ENCODE measurements at places on chromosomes 7 and 10.
A peak's percentile ranks its signal among the peaks of the same experiment; 100 is the strongest.

GRCh38 chr7:13851736-13852135, 137.7 kb downstream of the ETV1 start:
- peak; percentile 58 for DNase-seq

GRCh38 chr7:43328785-43329380, 216.4 kb downstream of the HECW1 start:
- DNase-seq, result no peak

- DNase-seq, result no peak
Measured at GRCh38 chr10:12946372-12946771, 55.1 kb downstream of the CCDC3 start.

- DNase-seq, result no peak
Measured at GRCh38 chr10:47145290-47145934, 154.6 kb upstream of the GDF10 start.

DNA sequence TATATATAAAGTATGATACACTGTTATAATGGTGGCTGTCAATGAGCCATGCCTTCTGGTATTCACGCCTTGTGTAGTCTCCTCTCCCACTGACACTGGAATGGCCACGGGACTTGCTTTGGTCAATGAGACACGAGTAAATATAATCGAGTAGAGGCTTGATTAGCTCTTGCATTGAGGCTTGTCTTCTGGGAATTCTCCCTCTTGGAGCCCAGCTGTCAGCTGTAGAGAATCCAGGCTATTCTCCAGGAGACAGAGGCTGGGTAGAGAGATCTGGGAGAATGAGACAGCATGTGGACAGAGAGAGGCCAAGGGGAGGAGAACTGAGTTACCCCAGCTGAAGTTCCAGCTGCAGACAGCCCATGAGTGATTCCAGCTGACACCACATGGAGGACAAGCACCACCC, 25.2 kb upstream of the PLCE1 start:
- DNase-seq, result no peak

- no peak for DNase-seq
Measured at GRCh38 chr7:103727982-103728610, 261.4 kb downstream of the RELN start.

GRCh38 chr7:19713676-19714075, 4.8 kb upstream of the POLR1F start:
- DNase-seq, result peak; percentile 65

DNA sequence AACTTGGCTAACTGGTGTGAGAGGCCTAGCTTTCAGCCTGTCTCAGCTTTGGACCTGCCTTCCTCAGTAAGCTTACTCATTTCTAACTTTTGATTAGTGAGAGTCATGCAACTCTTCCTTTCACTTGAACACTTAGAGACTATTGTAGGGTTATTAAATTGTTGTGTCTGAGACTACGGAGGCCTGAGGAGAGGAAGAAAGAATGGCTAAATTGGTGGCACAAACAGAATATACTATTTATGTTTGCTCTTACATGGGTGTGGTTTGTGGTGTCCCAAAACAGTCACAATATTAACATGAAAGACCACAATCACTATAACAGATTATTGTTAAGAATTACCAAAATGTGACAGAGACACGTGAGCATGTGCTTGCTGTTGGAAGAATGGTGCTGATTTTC, 82.1 kb downstream of the TRIM24 start:
- DNase-seq, result no peak

- no peak for DNase-seq
Measured at GRCh38 chr10:29532256-29532878, 102.4 kb downstream of the SVIL start.

DNA sequence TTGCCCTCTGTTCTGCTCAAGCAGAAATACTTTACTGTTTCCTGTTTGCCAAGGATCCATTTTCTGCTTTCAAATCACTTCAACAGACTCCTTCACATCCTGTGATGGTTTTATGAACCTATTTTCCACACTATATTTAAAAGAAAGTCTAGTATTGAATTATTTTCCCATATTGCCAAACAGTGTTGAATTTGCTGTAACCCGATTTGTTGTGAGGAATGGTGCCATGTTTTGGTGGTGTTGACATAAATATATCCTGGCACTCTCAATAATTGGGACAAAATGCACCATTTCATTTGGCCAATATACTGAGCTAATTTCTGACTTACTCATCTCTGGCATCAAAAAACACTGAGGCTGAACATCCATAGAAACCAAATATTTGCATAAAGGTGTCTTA, 615.4 kb upstream of the SEMA3D start:
- DNase-seq, result no peak

DNA sequence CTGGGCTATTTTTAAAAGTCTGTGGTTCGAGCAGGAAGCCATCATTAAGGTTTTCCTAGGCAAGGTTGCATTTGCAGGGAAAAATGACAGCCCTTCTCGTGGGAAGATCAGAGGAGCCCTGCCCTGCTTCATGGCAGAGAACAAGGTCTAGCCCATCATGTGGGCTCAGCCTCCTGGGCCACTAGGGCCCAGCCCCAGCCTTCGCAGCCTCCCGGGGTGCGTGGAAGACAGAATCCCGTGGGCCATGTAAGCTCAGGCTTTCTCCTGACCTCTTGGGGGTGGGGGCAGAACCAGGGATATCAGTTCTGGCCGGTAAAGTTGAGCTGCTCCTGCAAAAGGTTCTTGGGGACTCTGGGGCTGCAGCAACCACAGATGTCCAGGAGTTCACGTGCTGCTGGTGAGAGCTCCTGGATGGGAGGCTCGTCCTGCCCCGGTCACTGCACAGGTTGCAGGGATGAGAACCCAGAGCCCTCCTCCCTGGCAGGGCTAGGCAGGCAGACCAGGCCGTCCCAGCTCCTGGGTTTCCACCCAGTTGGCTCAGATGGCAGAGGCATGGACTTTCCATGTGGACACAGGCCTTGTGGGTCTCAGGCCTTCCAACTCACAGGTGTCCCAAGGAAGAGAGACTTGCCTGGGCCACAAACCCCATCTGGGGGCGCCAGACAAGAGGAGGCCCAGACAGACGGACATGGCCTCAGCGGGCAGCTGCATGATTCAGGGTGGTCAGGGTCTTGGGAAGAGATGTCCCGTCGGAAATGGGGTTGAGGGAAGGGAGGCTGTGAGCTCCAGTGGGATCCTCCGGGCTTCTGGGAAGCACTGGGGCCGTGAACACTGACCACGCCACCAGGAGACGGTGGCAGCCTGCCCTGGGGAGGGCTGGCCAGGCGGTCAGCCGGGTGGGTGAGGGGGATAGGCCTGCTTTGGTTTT, 126.2 kb downstream of the NEURL1 start:
- no peak for DNase-seq

DNA sequence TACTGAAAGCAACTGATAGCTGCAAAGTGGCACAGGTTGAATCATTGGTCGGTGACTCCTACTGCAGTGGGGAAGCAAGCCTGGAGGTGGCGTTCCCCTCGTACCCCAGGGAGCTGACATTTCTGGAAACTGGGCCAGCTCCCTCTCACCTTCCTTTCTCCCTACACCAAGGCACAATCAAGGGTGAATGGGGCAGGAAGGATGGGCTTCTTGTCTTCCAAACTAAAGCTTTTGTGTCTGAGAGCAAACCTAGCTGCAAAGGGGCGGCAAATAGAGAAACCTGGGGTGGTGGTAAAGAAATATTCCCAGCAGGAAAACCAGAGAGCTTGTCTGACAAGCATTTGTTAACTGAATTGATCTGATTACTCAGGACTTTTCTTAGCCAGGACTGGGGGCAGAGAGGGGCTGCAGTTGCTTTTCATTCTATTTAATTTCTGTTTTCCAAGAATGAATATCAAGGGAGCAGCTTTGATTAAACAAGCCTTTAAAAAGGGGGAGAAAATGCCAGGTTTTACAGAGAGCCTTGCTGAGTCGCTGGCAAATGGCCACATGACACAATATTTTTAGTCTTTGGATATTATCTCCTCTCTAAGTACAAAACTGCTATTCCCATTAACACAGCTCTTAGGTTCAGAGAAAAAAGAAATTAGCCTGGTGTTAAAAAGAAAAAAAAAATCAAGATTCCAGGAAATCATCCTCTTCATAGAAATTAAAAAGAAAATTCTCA, 27.8 kb downstream of the CDHR3 start:
- DNase-seq, result no peak

DNA sequence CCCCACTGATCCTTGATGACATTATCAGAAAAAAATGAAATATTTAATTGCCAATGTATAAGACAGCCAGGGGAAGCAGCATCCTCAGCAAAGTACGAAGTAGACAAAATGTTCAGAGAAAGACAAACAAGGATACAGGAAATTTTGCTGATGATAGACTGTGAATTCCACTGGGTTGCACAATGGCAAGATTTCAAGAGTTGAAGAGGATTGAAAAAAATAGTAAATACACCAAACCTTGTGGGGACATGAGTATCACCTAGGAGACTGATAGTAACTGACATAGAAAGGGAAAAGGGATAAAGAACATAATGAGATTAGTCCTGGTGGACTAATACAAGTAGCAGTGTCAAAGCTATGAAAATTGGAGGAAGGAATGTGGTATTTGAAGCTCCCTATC, 16.5 kb downstream of the CNOT4 start:
- DNase-seq, result no peak

DNA sequence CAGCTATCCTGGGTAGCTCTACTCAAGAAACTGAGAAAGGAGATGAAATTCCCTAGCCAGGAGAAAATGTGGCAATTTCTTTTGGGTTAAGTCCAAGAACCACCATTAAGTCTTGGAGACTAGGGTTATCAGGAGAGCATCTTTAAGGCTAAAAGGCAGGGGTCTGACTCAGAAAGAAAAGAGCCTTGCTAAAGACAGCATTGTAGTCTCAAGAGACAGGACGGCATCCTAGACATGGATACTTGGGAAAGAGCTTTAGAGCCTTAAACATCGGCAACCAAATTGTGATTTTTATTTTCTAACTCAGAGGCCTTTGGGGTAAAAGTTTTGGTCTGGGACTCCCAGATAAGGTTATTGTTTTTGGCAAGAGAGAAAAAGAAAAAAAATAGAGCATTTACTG, 83.1 kb downstream of the FAS start:
- DNase-seq, result no peak

DNA sequence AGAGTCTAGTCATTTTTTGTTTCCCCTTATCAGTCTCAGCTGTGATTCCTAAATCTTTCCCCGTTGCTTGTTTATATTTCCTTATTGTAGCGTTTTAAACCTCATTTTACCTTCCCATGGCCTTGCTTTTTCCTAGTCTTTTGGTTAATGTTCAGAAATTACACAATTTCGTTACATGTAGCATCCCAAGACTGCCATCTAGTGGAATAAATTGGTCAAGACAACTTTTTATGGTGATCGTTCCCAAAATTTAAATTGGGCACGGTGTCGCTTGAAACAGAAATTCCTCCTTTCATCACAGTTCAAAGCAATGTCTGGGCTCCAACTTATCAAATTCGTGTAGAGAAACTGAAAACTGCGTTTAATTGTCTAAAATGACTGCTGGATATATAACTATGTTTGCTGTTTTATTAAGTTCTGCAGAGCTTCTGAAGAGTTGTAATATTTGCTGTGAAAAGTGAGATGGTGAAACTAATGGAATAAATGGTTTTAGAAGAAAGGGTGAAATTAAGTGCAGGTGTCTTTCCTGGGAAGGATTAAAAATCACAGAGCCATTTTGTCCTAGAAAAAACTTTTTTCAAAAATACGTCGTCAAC, 370.2 kb downstream of the PHF14 start:
- peak; percentile 14 for DNase-seq

DNA sequence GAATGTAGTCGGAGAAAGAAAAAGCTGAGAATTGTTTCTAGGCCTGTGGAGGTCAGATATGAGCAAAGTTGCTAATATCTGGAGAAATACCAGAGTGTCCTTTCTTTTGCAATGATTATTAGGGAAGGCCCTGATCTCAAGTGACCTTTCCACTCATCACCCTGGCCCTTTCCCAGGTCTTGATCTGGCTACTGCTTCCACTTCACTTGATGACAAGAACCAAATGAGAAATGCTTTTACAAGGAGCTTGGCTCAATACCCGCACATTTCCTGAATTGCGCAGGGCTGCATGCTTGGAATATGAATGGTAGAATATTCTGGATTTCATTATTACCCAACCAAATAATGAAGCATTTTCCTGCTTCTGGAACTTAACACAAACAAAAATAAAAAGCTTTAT, 104.6 kb downstream of the ITGB8 start:
- DNase-seq, result no peak

- DNase-seq, result no peak
Measured at GRCh38 chr7:87013840-87014190, 45.6 kb downstream of the ELAPOR2 start.

GRCh38 chr7:7212612-7213011, 30.3 kb downstream of the C1GALT1 start:
- DNase-seq, result peak; percentile 8

DNA sequence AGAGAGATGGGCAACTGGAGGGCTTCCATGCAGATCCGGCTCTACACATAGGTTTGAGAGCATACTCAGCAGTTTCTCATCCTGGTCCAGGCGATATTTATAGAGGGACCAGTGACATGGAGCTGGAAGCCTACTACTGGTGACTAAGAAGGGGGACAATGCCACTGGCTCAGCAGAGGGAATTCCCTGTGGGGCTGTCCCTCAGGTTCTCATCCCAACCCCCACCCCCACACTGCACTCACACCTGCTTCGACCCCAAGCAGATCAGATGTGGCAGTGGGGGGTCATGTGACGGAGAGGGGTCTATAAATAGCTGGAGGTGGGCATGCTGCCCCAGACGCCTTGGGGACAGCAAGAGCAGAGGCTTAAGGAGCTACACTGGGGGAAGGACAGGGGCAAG, at the start of gene CLCN1:
Gene CLCN1 (plus strand): TSS at position 336 of the 400 bp plus-strand sequence. CDS start 102 bp downstream, outside the sequence.
- no peak for DNase-seq

GRCh38 chr10:12741360-12741804, 260.1 kb downstream of the CCDC3 start:
- DNase-seq, result no peak

DNA sequence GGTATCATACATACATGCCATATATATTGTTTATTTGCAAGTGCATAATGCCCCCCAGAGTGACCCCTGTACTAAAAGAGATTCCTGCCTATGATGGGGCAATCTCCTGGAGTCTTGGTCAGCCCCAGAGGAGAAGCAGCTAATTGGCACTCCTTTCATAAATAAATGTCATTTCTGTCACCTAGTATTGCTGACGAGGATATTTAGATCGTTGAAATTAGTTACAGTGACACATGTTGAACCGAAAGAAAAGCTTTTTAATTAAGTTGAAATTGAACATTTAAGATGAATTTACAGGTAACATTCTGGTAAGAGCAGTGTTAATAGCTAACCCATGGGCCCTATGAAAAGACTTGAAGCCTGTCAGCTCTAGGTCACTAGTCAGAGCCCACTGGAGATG, 210.5 kb upstream of the LRGUK start:
- DNase-seq, result no peak

GRCh38 chr10:30502266-30503060, 68.5 kb downstream of the MAP3K8 start:
- peak; percentile 35 for DNase-seq

DNA sequence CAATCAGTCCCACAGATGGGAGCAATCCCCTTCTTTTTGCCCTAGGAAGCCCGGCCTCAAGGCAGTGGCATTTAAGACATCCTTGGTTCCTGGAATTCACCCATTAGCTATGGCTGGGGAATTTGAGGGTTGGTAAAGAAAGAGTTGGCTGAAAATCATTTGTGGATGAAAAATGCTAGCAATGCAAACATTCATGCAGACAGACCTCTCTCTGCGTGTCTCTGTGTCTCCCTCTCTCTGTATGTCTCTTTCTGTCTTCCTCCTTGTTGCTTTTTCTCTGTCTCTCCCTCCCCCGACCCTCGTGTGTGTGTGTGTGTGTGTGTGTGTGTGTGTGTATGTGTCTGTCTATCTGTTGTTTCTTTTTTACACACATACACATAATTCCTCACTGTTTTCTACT, 19.4 kb downstream of the LDB3 start:
- DNase-seq, result no peak

Data from brain microvascular endothelial cell (primary cell).